ENCODE measurements at places on chromosomes 2 and 18.

DNA sequence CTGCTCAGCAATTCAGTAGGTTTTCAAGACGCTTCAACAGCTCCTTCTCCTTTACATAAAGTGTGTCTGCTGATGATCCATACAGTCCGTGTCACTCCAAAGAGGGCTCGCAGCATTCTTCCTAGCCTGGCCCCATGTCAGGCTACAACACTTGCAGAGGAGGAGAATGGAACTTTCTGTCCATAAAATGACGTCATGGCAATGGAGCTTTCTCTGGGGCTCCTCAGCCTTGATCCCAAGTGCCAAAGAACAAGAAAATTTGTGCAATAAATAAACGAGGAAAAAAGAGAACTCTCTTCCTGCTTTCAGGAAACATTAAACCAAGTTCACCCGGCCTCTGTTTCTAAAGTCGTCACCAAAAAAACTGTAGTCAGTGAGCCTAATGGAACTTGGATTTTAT lies 199.5 kb upstream of the MEIS1 start:
- DNase-seq: no peak
- H3K27me3 ChIP-seq: no peaks in the 10 kb centered on the region
- H3K36me3 ChIP-seq: no peaks in the 10 kb centered on the region
- H3K4me1 ChIP-seq: no peaks in the 10 kb centered on the region

DNA sequence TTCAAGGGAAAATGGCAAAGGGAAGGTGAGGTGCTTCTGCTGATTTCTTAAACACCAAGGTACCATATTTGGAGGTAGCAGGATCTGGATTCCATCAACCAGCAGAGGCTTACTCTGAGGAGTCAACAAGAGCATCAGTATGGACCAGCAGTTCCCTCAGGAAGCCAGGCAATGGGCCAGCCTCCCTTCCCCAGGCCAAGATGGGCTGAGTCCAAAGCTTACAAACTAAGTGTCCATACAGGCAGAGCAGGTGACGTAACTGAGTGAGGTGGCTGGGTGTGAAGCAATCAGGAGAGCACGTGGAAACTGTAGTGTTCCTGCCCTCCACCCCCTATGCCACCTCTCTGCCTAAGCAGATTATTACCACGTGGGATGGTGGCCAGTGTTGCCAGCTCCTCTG lies 134.2 kb upstream of the HNRNPA3 start:
- no peak for DNase-seq
- no peaks in the 10 kb centered on the region for H3K4me1 ChIP-seq
- no peaks in the 10 kb centered on the region for H3K27me3 ChIP-seq
- no peaks in the 10 kb centered on the region for H3K36me3 ChIP-seq
- no peak overlapping the region for H3K27ac ChIP-seq

GRCh38 chr2:189363559-189363958 lies 77.7 kb upstream of the WDR75 start:
- H3K27ac ChIP-seq: peak overlapping the region; percentile 17
- no peaks in the 10 kb centered on the region for H3K36me3 ChIP-seq
- peaks cover 10% of the 10 kb centered on the region for H3K4me1 ChIP-seq
- H3K27me3 ChIP-seq: no peaks in the 10 kb centered on the region
- H3K4me3 ChIP-seq: no peak overlapping the region
- DNase-seq: no peak

DNA sequence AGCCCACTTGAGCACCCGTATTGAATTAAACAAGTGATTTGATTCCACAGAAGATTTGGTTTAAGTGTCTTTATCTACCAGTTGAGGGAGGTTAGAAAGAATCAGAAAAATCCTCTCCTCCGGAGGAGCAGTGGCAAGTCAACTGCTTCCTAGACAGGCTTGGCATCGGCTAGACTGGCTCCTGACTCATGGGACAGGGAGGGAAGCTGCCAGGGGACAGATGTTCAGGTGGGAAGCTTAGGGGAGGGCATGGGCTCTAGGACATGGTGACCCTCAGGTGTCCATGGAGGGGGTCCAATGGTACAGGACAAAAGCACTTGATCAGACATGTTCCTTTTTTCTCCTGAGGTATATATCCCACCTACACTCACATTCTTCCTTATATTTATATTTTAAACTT lies 119.3 kb upstream of the IL1R2 start:
- H3K36me3 ChIP-seq: peaks cover 88% of the 10 kb centered on the region
- peak; percentile 58 for DNase-seq
- peaks cover 4% of the 10 kb centered on the region for H3K4me1 ChIP-seq
- H3K4me3 ChIP-seq: no peak overlapping the region

GRCh38 chr2:216696321-216696720 lies 972 bp upstream of the IGFBP5 start:
- H3K27me3 ChIP-seq: peaks cover 69% of the 10 kb centered on the region
- H3K27ac ChIP-seq: no peak overlapping the region

- peak overlapping the region; percentile 83 for H3K27ac ChIP-seq
- no peaks in the 10 kb centered on the region for H3K27me3 ChIP-seq
- DNase-seq: peak; percentile 69
Measured at GRCh38 chr2:12320991-12321641, 395.6 kb upstream of the TRIB2 start.

DNA sequence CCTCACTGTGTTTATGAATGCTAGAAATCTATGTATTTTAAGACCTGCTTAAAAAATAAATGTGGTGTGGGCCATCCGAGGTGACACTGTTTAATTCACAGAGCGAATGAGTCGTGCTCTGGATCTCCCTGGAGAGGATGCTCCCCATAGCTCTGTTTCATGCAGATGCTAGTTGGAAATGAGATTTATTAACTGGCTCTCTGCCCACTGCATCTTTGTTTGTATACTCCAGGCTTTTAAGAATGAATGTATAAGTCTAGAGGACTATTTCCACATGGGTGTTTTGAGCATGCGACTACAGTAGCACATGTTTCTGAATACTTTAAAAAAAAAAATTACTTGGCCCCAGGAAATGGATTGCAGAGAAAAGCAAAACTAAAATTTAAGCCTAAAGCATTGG lies 3.9 kb downstream of the MAPRE2 start:
- H3K4me3 ChIP-seq: no peak overlapping the region
- no peak for DNase-seq
- H3K27ac ChIP-seq: no peak overlapping the region
- H3K36me3 ChIP-seq: no peaks in the 10 kb centered on the region
- peaks cover 42% of the 10 kb centered on the region for H3K4me1 ChIP-seq

DNA sequence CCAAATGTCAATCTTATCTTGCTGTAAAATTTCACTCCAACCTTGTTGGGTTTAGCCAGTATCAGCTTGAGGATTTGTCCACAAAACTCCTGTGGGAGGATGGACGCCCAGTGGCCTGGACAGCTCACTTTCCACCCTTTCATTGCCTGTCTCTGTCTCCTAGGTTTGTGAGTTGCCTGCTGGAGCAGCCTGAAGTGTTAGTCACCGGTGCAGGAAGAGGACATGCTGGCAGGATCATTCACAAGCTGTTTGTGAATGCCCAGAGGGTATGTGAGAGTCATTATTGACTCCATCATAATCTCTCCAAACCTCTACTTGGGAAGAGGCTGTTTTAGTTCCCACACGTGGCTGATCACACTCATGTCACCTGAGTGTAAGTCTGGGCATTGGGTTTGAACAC lies 112.3 kb downstream of the RAB3GAP1 start:
- H3K27me3 ChIP-seq: no peaks in the 10 kb centered on the region
- H3K27ac ChIP-seq: peak overlapping the region; percentile 57
- H3K4me1 ChIP-seq: peaks cover 9% of the 10 kb centered on the region
- H3K36me3 ChIP-seq: peaks cover 55% of the 10 kb centered on the region
- H3K4me3 ChIP-seq: no peak overlapping the region
- no peak for DNase-seq

GRCh38 chr18:76005632-76006208 lies 489.3 kb downstream of the ZNF516 start:
- no peaks in the 10 kb centered on the region for H3K27me3 ChIP-seq
- H3K4me3 ChIP-seq: no peak overlapping the region
- H3K36me3 ChIP-seq: no peaks in the 10 kb centered on the region
- no peak for DNase-seq

- peak overlapping the region; percentile 64 for H3K27ac ChIP-seq
- H3K4me1 ChIP-seq: peaks cover 73% of the 10 kb centered on the region
- no peak for DNase-seq
- H3K27me3 ChIP-seq: no peaks in the 10 kb centered on the region
Measured at GRCh38 chr2:55109219-55109891, 59.1 kb upstream of the RTN4 start.

DNA sequence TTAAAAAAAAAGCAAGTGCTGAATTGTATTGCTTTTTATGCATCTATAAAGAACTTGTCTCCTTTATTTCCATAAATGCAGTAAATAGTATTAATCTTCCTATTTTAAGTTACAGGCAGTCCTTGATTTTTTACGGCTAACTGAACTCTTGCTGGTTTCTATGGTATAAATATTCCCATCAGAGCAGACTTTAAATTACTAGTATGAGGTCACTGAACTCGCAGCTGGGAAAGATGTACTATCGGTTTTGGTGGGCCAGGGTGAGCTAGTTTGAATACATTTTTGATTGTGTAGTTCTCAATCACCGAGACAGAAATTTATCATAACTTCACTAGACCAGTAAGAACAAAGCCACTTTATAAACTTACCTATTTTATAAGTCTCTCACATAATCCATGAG lies 20.9 kb upstream of the KDSR start:
- no peaks in the 10 kb centered on the region for H3K27me3 ChIP-seq
- peaks cover 39% of the 10 kb centered on the region for H3K36me3 ChIP-seq
- no peak for DNase-seq
- H3K4me3 ChIP-seq: no peak overlapping the region

DNA sequence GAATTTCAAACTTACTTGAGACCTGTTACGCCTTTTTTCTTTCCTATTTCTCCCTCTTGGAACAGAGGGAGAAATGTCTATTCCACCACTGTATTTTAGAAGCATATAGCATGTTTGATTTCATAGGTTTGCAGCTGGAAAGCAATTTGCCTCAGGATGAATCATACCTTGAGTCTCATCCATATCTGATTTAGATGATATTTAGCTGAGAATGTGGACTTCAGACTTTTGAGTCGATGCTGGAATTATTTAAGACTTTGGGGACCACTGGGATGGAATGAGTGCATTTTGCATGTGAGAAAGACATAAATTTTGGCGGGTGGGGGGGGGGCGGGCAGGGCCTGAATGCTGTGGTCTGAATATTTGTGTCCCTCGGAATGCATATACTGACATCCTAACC lies 282.7 kb upstream of the STON1 start:
- H3K4me1 ChIP-seq: peaks cover 25% of the 10 kb centered on the region
- no peak for DNase-seq
- no peak overlapping the region for H3K27ac ChIP-seq
- H3K36me3 ChIP-seq: no peaks in the 10 kb centered on the region

DNA sequence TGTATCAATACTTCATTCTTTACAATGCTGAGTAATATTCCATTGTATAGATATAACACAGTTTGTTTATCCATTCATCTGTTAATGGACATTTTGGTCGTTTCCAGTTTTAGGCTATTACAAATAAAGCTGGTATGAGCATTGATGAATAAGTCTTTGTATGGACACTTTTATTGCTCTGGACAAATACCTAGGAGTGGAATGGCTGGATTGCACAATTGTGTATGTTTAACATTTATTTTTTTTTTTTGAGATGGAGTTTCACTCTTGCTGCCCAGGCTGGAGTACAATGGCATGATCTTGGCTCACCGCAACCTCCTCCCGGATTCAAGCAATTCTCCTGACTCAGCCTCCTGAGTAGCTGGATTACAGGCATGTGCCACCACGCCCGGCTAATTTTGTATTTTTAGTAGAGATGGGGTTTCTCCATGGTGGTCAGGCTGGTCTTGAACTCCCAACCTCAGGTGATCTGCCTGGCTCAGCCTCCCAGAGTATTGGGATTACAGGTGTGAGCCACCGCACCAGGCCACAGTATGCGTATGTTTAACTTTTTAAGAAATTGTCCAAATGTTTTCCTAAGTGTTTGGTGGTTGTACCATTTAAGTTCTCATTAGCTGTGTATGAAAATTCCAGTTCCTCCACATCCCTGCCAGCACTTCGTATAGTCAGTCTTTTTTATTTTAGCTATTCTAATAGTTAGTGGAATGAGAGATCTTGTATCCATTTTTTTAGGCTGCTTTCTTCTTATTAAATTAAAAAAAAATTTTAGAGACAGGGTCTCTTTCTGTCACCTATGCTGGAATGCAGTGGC lies 194.9 kb upstream of the HAAO start:
- H3K27ac ChIP-seq: peak overlapping the region; percentile 66
- no peaks in the 10 kb centered on the region for H3K27me3 ChIP-seq
- H3K4me1 ChIP-seq: peaks cover 7% of the 10 kb centered on the region
- DNase-seq: no peak
- H3K36me3 ChIP-seq: no peaks in the 10 kb centered on the region

DNA sequence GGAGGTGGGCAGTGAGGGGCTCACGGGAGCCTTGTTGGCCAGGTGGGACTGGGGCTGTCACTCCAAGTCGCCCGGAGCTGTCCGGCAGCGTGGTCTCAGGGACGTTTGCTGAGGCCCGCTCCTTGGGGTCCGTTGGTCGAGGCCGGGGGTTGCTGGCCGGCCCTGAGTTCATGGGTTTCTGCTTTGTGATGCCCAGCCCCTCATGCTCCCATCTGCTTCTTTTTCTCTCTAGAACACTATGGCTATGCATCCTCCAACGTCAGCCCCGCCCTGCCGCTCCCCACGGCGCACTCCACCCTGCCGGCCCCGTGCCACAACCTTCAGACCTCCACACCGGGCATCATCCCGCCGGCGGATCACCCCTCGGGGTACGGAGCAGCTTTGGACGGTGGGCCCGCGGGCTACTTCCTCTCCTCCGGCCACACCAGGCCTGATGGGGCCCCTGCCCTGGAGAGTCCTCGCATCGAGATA lies 14.5 kb downstream of the NFATC1 start:
- DNase-seq: no peak
- H3K27me3 ChIP-seq: no peaks in the 10 kb centered on the region
- H3K27ac ChIP-seq: no peak overlapping the region
- no peak overlapping the region for H3K4me3 ChIP-seq
- no peaks in the 10 kb centered on the region for H3K4me1 ChIP-seq
- H3K36me3 ChIP-seq: no peaks in the 10 kb centered on the region

GRCh38 chr2:202035089-202035940 lies 1.7 kb downstream of the FZD7 start:
- peak; percentile 90 for DNase-seq
- peak overlapping the region; percentile 72 for H3K27ac ChIP-seq
- no peaks in the 10 kb centered on the region for H3K27me3 ChIP-seq
- H3K36me3 ChIP-seq: peaks cover 23% of the 10 kb centered on the region
- peaks cover 61% of the 10 kb centered on the region for H3K4me1 ChIP-seq

DNA sequence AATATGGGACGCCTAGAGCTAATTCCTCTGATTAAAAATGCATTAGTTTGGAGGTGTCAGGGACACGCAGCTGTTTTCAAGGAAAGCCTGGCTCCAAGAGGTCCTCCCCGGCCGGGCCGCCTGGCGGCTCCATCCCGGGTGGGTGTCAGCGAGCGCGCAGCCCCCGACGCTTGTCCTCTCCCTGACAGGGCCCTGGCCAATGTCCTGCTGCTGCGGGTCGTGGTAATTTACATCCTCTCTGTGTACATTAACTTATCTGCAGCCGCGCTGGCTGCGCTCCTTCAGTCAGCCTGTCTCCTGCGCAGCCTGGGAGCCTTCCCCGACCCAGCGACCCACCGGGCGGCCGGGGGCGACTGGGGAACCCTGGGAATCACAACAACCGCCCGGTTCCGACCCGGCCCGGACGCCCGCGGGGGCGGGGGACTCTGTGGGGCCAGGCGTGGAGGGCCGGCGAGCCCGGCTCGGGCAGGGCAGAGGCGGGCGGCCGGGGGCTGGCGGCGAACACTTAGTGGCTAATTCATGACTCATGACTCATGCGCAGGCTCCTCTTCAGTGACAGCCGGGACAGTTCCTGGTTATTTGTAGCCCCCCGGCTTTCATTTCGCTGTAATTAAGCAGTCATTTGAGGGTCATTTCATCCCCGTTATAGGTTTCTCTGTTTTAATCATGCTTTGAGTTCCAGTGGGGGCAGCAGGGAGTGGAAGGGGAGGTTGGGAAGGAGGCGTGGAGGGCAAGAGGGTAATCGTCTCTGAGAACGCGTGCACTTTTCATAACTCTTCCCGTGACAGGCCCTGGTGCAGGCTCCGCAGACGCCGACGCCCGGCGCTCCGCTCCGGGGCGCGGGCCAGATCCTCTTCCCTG lies 141.9 kb upstream of the CTAGE1 start:
- H3K27ac ChIP-seq: peak overlapping the region; percentile 94
- H3K36me3 ChIP-seq: no peaks in the 10 kb centered on the region
- peaks cover 47% of the 10 kb centered on the region for H3K4me1 ChIP-seq
- DNase-seq: peak; percentile 91

All from osteoblast (primary cell).